Thoracic aorta (tissue), 2 donors: ENCODE measurements at places on chromosomes 4 and X. TPM values are rescaled to one million over a fixed set of nuclear protein-coding genes. Genes with fewer than 3 reads are reported as not detected.

GRCh38 chr4:31408121-31408520 is 688.0 kb downstream of the PCDH7 start:
- no peak for DNase-seq

Gene SSX1
- not detected for total RNA-seq

Gene SPARCL1
- 1,225 TPM for total RNA-seq

- DNase-seq: no peak
These were observed 263.5 kb downstream of the PABPC4L start for GRCh38 chr4:133938061-133938460.

Gene ODAPH
- not detected for total RNA-seq

Gene RAB9B
- total RNA-seq: 7.7 TPM

- no peak for DNase-seq
These were observed 708 bp downstream of the BCLAF3 start for GRCh38 chrX:19990151-19990555.

GRCh38 chrX:120429776-120430540 is 39.1 kb downstream of the LAMP2 start:
- DNase-seq: no peak

- no peak for DNase-seq
These were observed 593 bp upstream of the JAKMIP1 start for GRCh38 chr4:6200922-6201362.

GRCh38 chr4:2241410-2242353 is at the start of the genes HAUS3 and POLN:
HAUS3 (minus strand) TSS chr4:2242121; CDS start chr4:2240946, 1,175 bp downstream.
POLN (minus strand) TSS chr4:2242121; CDS start chr4:2229231, 12,890 bp downstream.
- peak; percentile 92 for DNase-seq

GRCh38 chrX:135170877-135171519 is at the start of gene CT55:
CT55 (minus strand) TSS chrX:135171398; CDS start chrX:135171171, 227 bp downstream.
- DNase-seq: no peak

DNA sequence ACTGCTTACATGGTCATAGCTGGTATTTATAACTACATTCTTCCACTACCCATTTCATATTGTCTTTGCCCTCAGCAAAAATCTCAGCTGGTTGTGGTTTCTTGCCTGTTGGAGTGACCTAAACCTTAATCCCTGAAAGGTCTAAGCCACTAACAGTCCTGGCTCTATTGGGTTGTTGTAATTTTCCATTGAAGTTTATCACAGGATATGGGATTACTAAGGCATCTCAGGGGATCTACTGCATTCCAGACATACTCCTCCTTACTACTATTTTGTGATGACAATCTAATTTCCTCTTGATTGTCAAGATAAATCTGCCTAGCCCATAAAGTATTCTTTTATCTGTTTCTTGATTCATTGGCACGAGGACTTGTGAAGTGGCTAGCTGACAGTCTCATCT is 6.2 kb upstream of the OSTC start:
- DNase-seq: no peak

GRCh38 chr4:141447761-141448160 is 188.6 kb upstream of the IL15 start:
- DNase-seq: no peak

Gene ITGB1BP2
- 52.6 TPM for total RNA-seq

DNA sequence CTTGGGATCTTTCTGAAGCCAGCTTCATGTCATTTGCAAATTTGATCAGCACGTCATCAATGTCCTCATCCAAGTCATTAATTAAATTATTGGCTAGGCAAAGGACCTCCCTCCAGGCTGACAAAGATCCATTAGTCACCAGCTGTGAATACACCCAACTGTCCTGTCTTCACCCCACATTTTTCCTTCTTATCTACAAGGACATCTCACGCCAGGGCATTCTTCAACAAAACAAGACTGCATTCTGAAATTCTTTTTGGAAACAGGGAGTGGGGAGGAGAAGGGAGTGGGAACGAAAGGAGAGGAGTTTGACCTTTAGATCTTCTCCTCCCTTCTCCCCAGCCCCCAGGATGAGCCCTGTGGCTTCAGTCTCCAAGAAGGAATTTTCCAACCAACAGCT is 32.7 kb downstream of the NLGN3 start:
- DNase-seq: no peak

DNA sequence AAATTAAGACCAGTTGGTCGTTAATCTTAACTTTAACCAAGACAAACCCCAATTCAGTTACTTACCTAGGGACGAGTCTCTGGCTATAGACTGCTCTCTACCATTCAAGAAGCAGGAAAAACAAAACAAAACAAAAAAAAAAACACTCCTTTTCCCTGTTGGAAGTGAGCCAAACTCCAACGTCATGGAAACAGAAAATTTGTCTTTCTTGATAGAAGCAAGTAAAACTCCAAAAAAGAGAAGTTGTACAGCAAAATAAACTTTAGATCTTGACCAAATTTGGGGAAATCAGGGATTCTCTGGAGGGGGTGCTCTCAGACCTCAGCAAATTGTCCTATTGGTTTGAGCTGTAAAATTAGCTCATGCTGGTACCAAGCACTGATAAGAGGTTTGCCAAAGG is 3.7 kb downstream of the CNGA1 start:
- no peak for DNase-seq

DNA sequence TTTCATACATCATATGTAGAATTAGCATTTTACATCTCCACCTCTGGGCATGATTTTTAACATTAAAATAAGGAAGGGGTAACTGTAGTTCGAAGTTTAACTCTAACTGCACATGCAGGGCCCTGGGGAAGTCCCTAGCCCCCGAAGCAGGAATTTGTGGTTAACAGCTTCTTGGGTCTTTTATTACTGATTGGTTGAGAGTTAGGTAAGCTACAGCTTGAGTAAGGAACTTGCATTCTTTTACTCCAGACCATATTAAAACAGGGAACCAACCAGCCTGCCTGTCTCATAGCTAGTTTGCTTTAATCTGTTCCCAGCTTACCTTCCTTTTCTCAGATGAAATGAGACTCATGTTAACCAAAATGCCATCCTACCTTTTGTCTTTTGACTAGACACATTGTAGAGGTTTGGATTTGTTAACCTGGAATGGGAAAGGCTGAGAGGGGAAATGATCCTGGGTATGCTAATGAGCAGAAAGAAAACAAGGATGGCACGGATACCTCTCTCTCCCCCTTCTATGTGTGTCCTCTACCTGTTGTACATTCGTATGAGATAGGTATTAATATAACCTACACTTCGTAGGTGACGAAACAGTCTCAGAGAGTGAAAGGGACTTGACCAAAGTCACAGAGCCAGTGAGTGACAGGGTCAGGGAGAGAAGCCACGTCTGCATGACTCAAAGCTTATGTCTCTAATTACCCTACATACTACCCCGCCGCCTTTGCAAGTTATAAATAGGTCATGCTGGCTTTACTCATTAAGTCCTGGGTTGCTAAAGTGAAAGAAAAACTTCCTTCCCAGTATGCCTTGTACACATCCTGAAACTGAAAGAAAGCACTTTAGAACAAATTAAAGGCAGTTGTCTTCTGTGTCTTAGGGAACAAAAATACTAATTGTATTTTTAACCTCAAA is 119.5 kb upstream of the AFF2 start:
- no peak for DNase-seq

DNA sequence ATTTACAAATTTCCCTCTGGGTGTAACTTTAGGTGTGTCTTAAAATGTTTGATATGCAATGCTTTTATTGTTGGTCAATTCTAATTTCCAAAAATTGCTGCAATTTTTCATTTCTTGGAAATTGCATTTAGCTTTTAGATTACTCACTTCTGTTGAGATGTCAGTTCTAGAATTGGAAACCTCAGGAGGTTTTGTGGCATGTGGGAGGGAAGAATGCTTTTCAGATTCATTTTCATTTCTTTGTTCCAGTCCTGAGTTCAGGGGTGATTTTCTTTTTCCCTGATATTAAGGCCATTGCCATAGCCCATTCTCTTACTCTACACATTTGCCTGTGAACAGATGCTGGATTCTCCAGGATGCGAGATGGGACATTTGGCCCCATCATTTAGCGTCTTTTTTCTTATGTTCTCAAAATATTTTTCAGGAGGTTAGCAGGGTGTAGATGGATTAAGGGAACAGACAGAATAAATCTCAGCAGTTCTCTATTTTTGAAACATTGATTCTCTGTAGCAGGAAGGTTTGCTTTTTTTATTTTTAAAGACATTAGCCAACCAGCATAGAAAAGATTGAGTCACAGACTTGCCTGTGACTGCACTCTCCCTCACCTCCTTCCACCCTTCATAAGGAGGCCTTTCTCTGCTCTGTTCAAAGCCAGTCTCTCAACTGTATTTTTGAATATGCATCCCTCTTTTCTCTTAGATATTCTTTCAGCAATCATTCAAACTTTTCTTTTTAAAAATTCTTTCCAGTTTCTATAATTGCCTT is 238.4 kb upstream of the ANXA3 start:
- no peak for DNase-seq

DNA sequence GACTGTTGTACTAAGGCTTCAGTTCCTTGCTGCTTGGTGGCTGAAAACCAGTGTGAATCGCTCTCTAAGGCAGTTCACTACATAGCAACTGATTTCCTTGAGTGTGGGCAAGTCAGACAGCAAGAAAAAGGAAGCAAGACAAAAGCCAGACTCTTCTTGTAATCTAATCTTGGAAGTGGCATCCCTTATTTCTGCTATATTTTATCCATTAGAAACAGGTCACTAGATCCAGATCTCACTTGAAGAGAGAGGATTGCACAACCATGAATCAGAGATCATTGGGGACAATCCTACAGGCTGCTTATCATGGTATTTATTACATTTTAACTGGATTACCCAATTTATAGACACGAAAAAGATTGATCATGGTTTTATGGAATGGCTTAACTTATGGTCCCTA is 684.5 kb downstream of the GRID2 start:
- no peak for DNase-seq

Gene CSAG2
- not detected for total RNA-seq

Gene ZNF81
- total RNA-seq: 6.8 TPM

DNA sequence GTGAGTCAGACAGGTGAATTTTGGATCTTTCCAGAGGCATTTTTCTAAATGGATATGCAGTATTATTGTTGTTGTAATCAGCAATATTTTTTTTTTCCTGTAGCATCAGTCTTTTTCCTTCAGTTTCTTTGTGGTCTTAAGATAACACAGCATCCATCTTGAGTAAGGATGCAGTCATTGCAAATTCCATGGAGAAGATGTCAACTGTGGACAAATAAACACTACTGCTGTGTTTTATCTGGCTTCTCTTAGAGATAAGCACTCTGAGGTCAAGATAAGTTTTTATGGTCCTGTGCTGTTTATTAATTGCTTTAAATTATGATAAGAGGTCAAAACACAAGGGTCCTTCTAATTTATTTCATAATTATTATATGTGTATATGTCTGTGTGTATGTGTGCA is 1255.7 kb downstream of the ADGRL3 start:
- no peak for DNase-seq

GRCh38 chrX:455199-455598 is 68.5 kb upstream of the PPP2R3B start:
- no peak for DNase-seq

DNA sequence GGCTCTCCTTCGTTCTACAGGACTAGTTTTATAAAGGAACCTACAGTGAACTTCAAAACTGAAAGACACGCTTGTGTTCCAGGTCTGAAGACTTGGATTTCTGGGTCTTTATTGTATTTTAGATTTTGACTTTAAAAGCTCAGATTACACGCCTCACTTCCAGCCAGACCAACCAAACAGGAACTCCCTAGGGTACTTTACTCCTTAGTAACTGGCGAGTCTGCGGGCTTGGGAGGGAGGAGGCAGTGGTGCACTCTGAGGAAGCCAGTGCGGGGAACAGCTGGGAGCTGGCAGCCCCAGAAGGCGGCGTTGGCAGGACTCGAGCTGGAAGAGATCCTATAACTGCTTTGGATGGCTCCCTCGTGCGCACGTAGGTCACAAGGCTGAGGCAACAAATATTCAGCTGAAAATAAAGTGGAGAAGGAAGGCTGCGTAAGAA is 391 bp upstream of the PHKA1 start:
- DNase-seq: peak; percentile 38

DNA sequence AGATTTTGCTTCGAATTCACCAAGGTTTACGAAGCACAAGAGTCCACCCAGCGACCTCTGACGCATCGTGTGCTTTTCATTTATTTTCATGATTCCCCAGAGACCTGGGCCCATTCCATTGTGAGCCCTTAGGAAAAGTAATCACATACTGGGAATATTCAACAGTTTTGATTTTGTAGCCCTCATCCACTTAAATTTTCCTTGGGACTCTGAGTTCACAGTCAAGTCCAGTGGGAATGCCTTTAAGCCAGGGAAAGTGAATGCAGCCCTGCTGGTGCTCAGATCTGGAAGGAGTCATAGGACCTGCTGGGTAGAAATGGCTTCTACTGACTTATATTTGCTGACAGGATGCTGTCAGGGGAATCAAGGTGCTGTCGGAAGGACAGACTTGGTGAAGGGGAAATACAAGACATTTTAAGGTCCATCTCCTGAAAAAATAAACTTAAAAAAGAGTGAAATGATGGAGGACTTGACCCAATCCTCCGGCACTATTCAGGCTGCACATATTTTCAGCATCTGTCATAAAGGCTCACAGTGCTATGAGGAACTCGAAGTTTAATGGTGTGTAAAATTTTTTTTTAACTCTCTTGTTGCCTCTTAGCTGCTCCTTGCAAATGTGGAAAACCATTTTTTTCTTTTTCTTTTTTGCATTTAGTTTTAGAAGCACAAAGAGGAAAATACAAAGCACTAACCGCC is 204.9 kb downstream of the MID1 start:
- DNase-seq: no peak

GRCh38 chr4:184265546-184266351 is 48.1 kb upstream of the ENPP6 start:
- no peak for DNase-seq
